ENCODE measurements at places on chromosomes 16 and 17.
A peak's percentile ranks its signal among the peaks of the same experiment; 100 is the strongest.

- DNase-seq: no peak
These were observed 5.3 kb downstream of the DDX52 start for GRCh38 chr17:37637956-37638355.

DNA sequence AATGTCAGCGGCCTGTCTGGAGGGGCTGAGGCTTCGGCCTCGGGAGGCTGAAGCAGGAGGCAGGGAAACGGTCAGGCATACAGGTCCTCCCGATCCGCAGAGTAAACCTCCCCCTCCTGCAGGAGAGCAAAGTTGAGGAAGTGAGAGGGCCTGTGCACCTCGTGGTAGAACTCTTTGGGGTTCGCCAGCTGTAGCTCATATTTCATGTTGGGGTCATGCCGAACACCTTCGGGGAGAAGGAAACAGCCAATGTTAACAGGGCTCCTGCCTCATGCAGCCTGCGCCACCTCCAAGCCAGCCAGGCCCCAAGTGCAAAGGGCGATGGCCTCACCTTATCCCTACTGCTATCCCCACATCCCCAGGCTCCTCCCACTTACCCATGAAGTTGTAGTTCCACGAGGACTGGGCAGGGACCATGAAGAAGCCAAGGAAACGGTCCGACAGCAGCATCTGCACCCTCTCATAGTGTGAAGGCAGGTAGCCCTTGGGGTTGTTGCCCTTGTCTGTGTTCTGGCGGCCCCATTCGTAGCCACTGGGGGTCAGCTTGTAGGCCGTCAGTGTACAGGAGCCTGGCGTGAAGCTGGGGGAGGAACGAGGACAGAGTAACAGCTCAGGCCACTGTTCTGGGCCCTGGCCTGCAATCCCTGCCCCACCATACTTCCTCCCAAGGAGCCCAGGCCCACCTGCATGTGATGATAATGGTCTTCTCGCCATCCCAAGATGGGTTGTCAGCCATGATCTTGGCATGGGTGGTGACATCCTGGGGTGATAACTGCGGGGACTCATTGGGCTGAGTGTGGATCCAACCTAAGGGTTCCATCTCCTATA is 1.3 kb upstream of the RILP start:
- no peak for DNase-seq

DNA sequence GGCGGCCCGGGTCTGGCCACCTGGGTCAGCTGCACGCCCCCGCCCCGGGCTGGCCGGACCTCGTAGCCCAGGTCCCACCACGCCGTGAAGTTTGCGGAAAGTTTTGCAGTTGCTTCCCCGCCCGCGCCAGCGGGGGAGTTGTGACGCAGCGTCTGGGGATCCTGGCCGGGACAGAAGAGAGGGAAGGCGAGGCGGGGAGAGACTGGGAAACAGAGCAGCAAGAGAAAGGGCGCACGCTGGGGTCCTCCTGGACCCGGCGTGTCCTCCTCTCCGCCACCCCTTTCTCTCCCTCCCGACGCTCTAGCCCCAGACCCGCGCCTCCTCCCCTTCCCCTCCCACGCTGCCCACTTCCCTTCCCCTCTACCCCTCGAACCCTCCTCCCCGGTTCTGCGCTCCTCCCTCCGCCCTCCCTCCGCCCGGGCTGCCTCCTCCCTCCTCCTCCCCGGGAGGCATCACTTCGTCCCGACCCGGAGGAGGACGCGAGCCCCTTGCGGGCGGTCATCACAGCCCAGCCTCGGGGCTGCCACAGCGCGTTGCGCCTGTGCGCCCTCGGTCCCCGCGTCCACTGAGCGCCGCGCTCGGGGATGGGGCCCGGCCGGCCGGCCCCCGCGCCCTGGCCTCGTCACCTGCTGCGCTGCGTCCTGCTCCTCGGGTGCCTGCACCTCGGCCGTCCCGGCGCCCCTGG is at the start of gene MRC2:
Gene MRC2 (plus strand): TSS at position 452 of the 685 bp plus-strand sequence. CDS start 133 bp downstream, at position 585.
- DNase-seq: no peak

DNA sequence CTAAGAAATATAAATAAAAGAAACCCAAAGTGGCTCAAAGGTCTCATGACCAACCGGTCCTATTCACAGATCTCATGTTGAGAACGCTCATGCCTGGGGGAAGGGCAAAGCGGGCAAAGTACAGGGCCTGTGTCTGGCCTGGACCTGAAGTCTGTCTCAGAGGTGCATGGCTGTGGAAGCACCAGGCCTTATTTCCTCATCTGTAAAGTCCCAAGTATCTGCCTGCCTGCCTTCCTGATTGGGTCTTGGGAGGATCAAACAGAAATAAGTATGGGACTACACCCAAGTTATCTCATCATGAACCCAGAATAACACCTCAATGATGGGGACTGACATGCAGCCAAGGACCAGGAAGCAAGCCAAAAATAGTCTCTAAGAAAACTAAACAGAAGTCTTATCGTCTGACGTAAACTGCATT is 14.2 kb downstream of the AXIN2 start:
- no peak for DNase-seq

GRCh38 chr17:45431531-45432404 is 902 bp downstream of the ARHGAP27 start:
- DNase-seq: peak; percentile 29

DNA sequence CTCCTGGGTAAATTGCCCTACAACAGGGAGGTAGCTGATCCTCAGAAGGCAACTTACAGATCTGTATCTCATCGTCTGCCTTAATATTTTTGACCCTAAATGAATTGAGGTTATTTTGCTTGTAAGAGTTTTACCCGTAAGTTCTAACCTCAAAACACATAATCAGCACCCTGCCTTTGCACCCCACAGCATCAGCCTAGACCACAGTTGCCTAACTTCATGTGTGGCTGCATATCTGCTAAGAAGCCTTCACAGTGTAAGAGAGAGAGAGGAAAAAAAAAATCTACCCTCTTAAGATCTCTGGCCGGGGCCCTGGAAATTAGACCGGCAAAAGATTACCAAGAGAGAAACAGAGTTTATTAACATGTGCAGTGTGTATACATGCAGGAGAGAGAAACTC is 76.9 kb downstream of the ARHGAP44 start:
- DNase-seq: no peak

DNA sequence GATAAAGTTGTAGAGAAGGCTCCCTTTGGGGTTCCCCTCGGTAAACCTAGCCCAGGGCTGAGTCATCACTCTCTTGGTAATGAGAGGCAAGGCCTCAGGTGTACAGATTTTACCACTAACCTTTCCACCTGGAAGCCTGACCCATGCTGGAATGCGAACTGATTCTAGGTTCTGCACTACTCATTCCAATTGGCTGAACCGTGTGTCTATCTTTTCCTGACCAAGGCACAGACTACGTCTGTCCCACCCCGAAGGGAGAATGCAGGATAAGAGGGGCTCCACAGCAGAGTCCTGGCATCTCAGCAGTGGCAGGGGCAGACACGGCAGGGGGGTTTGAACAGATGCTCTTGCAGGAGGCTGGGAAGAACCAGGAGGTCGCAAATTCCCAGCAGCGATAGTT is 65.4 kb upstream of the B4GALNT2 start:
- no peak for DNase-seq

GRCh38 chr16:23302045-23302956 is at the start of gene SCNN1B:
Gene SCNN1B (plus strand): TSS chr16:23302302. CDS start chr16:23348600, 46,298 bp downstream.
- DNase-seq: no peak

GRCh38 chr17:45397796-45398195 is 34.9 kb downstream of the ARHGAP27 start:
- no peak for DNase-seq

- DNase-seq: no peak
These were observed at the start of gene TBX21 for GRCh38 chr17:47733047-47733673. Gene TBX21 (plus strand): TSS chr17:47733236. CDS start chr17:47733455, 219 bp downstream.

DNA sequence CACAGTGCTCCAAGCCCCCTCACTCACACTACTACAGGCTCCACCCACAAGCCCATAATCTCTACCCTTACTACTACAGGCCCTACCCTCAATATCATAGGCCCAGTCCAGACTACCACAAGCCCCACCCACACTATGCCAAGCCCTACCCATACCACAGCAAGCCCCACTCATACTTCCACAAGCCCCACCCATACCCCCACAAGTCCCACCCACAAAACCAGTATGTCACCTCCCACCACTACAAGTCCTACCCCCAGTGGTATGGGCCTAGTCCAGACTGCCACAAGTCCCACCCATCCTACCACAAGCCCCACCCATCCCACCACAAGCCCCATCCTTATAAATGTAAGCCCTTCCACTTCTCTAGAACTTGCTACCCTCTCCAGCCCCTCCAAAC is 13.8 kb downstream of the RIPOR1 start:
- DNase-seq: peak; percentile 78
